NCI-H2107 (cell line): ENCODE measurements at places on chromosomes 1 and 21.

DNA sequence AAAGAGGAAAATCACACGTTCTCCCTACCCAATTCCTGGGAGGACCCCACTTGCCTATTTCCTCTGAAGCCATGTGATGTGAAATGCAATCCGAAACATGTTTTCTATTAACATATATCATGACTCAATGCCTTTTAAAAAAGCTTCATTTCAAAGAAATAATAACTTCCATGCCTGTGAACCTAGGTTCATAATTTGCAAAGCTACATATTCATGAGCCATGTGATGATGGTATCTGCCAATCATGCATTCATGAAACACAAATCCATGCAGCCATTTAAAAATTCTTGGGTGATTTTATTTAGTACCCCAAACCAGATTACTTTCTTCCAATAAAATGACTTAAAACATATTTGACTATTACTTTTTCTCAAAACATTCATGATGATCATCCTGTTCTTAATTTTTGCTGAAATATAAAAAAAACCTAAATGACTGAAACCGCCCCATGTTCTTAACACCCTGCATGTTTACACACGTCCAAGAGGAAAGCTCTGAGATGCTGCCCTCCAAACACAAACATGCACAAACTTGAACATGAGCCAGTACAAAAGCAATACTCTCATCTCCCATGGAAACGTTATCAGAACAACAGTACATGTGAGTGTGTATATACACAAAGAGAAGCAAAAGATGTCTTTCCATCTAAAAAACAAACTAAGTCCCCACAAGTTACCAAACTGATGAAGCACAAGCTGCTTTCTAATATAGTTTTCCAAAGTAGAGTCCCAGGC lies 140.1 kb downstream of the TGFBR3 start:
- DNase-seq = no peak

DNA sequence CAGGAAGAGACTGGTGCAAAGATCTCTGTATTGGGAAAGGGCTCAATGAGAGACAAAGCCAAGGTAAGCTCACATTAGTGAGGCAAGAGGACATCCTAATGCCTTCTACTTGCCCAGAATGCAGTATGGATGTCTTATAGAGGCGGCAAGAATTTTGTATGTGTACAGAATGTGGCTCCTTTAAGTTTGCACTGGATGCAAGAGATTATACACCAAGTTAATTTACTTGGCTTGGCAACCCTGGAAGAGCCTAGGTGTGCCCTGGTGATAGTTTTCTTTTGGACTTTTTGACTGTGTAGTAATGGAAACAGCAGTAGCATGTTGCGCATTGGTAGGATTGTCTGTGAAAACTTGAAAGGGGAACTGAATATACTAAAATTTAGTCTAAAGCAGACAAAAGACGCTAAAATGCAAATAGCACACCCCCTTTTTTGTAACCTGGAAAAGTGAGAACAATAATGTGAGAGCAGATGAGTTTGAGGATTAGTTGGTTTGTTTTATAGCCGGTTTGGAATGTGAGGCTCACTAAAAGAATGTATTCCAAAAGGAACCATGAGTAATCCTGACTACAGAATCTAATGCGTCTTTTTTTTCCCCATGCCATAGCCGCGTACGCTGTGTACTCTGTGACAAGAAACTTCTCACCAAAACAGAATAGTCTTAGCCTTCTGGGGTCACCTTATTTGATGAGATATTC lies 18.1 kb downstream of the KHDRBS1 start:
- DNase-seq = no peak

DNA sequence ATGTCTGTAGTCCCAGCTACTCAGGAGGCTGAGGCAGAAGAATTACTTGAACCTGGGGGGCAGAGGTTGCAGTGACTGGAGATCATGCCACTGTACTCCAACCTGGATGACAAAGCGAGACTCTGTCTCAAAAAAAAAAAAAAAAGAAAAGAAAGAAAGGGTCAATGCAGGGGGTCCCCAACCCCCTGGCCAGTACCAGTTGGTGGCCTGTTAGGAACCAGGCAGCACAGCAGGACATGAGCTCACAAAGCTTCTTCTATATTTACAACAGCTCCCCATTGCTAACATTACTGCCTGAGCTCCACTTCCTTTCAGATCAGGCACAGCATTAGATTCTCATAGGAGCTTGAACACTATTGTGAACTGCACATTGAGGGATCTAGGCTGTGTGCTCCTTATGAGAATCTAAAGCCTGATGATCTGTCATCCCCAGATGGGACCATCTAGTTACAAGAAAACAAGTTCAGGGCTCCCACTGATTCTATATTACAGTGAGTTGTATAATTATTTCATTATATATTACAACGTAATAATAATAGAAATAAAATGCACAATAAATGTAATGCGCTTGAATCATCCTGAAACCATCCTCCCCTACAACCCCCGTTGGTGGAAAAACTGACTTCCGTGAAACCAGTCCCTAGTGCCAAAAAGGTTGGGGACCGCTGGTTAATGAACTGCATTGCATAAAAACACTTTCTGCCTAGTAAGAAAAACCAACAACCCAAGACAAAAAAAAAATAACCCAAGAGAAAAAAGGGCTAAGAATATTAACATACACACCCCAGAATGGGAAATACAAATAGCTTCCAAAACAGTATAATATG lies 2.8 kb downstream of the ZBTB8OS start:
- DNase-seq = no peak

DNA sequence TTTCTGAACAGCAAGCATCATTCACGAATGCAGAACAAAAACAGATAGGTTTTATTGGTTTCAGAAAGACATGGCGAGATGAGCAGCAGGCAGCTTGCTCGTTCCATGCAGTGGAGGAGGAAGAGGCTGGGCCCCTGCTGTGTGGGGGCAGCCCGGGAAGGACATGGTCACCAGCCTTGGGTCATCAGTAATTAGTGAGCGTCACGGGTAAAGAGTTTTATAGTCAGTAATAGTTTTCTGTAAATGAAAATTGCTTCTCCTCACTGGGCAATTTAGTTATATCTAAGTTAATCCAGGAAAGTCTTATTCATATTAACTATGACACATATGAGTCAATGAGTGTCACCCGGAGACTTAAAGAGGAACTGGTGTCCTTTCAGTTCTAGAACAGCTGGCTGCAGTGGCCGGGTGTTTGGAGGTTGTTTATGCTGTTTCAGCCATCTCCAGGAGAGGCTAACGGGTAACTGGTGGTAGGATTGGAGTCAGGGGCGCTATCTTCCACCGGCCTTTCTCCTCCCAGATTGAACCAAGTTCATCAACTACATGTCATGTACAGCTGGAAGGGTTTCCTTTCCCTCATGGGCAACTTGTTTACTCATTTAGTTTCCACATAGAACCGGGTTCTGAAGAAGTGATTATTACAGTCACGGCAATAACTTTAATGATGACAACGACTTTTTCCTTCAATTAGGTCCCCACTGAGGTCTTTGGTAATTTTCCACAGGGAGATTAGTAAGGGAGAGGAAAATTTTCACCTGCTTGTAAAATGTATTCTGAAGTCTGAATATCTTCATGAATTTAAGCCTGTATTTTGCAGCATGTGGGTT lies 34.6 kb upstream of the SLC45A1 start:
- no peak for DNase-seq

GRCh38 chr1:226638001-226638601 lies 89.5 kb downstream of the STUM start:
- no peak for DNase-seq

DNA sequence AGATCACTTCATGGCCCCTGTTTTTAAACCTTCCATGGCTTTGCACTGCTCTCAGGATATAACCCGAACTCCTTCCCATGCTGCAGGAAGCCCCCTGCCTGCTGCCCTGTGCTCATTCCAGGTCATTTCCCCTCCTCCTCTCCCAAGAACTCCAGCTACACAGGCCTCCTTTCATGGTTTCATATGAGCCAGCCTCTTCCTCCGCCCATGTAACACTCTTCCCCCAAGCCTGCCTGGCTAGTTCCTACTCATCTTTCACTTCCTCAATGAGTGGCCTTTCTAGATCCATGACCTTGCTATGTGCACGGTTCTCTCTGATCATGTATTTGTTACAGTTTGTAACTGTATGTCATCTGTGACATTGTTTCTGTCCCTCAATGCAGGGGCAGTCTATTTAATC lies 3.1 kb upstream of the NCF2 start:
- DNase-seq = no peak

DNA sequence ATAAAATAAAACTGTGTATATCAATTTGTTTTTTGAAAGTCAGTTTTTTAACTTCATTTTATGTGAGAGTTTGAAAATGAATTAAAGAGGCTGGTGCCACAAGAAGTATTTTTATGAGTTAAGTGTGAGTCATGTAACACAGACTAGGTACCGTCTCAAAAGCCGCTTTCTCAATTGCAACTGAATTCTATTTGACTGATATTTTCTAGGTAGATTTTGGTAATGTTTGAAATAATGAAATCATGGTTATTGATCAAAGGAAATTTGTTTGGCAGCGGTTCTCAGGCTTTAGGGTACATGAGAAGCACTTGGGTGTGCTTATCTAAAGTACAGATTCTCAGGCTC lies 4.6 kb downstream of the SNX27 start:
- DNase-seq = no peak

DNA sequence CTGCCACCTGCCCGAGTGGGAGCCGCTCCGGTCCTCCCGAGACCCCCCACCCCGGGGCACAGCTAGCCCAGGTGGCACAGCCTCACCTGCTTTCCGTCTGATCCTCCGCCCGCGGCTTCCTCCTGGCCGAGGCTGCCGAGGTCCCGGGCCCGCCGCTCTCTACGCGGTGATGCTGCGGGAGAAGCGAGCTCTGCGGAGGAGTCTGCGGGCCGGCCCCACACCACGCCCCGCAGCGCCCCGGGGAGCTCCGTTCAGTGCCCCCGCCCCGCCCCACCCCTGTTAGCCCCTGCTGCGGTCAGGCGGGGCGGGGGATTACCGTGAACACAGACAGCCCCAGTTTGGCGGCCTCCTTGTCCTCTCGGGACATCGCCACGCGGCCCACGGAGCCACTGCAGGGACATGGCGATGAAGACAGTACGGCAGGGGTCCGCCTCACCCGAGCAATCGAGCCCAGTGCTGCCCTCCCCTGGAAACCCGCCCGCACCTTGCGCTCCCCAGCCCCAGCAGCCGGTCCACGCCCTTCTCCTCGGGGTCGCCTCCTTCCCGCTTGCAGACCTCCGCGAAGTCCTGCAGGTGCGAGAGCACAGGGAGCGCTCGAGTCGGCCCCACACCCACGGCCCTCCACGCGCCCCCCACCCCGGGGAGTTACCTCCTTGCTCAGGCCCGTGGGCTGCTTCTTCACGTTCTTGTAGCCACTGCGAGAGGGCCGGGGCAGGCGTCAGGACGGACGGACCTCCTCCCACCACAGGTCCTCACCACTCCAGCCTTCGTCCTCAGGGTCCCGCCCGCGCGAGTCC lies 933 bp downstream of the C1orf35 start:
- peak; percentile 51 for DNase-seq

GRCh38 chr1:92964998-92965397 lies 3.7 kb upstream of the DIPK1A start:
- no peak for DNase-seq

GRCh38 chr21:42061986-42062235 lies 9.2 kb upstream of the UMODL1 start:
- no peak for DNase-seq

GRCh38 chr21:35136586-35137219 lies 87.6 kb upstream of the RUNX1 start:
- no peak for DNase-seq

DNA sequence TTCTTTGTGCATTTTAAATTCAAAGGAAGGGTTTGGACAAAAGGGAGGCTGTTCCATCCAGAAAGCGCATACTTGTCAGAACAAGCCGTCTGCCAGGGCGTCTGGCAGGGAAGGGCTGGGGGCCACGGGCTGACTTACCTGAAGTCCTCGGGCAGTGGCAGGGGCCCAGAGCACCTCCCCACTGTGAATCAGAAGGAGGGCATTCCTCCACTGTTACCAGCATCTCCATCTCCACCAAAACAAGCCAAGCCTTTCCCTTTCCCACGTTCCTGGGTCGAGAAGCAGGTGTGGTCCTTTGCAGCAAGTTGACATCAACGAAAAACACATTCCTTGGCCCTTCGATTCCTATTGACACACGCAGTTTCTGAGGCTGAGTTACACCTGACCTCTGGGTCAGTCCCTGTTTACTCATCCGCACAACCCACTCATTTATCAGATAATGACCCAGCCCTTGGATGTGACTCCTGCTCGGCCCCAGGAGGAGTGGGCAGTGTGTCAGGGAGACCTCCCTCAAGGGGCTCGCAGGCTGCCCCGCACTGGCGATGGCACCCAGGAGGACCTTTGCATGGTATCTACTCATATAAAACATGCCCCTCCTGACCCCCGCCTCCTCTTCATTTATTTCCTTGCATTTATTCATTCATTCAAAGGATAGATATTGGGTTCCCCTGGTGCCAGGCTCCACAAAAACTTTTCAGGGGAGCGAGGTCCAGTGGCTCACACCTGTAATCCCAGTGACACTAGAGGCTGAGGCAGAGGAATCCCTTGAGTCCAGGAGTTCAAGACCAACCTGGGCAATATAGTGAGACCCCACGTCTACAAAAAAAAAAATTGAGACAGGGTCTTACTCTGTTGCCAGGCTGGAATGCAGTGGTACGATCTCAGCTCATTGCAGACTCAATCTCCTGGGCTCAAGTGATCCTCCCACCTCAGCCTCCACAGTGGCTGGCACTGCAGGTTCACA lies 60.2 kb downstream of the TOMM20 start:
- no peak for DNase-seq

DNA sequence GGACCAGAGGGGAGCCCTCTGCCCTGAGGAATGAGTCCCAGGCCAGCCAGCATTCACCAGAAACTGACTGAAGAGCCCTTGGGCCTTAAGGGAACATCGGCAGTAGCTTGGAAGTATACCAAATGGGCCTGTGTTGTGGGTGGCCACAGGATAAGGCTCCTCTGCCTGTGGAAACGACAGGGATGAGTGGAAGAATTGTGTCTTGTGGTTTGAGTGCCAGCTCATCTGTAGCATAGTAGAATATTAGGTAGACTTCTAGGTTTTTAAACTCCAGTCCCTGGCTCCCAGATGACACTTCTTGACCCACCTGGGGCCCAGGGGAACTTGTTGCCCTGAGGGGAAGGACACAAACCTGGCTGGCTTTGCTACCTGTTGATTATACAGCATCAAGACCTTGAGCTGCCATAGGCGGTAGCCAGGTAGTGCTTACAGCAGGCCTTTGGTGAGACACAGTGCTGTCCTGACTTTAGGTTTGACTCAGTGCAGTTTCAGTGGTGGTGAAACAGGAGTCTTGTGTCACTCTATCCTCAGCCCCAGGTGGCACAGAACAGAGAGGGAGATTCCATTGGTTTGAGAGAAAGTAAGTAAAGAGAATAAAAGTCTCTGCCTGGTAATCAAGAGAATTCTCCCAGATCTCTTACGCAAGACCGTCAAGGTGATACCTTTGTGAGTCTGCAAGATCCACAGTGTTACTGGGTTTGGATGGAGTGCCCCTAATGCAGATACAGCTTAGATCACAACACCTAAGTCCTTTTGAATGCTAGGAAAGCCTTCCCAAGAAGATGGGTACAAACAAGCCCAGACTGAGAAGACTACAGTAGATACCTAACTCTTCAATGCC lies 50.2 kb downstream of the RABGAP1L start:
- DNase-seq = no peak

GRCh38 chr1:197392541-197392940 lies 124.5 kb downstream of the CRB1 start:
- DNase-seq = no peak
